ENCODE measurements at places on chromosomes 4 and X.

- DNase-seq = no peak
These were observed 1.4 kb downstream of the THOC2 start for GRCh38 chrX:123731258-123731986.

DNA sequence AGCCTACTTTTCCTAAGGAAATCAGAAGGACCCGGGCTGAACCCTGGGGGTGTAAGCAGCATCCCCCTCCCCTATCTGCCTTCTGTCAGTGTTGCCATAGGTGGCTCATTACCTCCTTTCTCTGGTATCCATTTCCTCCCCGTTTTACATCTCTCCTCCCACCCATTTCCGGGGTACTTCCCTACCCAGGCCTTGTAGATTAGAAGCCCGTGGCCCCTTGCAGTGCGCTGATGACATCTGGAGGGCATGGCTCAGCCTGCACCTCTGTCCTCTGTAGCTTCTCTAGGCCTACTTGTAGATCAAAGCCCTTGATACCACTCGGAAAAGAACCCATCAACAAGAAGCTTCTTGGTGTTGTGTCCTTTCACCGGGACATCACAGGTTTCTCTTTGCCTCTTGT, 71.8 kb downstream of the NBDY start:
- no peak for DNase-seq

DNA sequence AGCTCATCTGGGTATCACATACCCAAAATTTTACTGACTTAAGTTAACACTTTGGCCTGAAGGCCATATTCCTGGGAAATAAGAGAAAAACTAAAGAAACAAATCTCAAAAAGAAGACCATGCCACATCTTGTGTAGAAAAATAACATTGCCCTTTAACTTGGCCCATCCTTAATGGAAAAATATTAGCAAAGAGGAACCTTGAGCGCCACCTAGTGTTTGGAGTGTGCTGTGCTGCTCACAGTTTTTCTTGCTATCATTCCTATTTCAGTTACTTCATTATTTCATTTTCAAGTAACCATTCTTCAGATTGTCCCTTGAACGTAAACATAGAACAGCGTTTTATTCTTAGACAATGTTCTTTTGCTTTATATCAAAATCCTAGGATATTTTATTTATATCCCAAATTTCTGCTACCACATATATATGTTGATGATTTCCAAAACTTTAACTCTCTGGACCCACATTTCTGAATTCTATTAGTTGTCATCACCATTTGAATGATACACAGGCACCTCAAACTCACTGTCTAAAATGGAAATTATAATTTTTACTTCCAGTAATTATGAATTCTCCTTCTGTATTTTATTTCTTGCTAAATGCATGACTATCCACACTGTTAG, 999.0 kb upstream of the ADGRL3 start:
- peak; percentile 68 for DNase-seq

- no peak for DNase-seq
These were observed 6.5 kb downstream of the TEX13D start for GRCh38 chrX:124338733-124339514.

GRCh38 chr4:102104278-102104677, 241.0 kb downstream of the SLC39A8 start:
- no peak for DNase-seq

GRCh38 chrX:30513284-30513683, 64.3 kb downstream of the TASL start:
- DNase-seq = no peak

DNA sequence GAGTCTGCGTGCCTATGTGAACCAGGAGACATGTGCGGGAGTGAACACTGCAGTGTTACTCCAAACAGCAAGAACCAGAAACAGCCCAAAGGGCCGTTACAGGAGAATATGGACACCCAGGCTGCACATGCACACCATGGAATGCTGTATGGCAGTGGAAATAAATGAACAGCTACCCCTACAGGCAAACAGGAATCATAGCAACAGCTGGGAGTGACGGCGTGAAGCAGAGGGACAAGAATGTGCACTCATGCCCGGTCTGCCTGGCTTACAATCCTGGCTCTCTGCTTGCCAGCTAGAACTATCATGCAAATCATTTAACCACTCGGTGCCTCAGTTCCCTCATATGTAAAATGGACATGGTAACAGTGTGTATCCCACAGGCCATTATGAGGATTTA, 16.6 kb downstream of the GPKOW start:
- DNase-seq = peak; percentile 15

DNA sequence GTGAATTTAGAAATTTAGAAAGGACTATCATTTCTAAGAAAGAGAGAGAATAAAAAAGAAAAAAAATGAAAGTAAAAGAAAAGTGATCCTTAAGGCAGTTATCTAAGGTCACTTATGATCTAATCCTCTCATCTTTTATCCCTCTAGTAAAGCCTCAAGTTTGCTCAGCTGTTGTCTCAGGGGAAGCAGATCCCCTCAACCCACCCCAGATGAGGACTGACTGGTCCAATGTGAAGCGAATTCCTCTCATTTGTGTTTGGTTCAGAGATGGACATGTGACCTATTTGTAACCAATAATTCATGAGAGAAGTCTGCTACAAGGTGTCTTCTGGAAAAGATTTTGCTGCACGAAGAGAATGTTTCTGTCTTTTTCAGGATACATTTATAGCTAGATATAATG, 1591.3 kb downstream of the ADGRL3 start:
- no peak for DNase-seq

- no peak for DNase-seq
These were observed 31.2 kb downstream of the PIGG start for GRCh38 chr4:530017-530781.

DNA sequence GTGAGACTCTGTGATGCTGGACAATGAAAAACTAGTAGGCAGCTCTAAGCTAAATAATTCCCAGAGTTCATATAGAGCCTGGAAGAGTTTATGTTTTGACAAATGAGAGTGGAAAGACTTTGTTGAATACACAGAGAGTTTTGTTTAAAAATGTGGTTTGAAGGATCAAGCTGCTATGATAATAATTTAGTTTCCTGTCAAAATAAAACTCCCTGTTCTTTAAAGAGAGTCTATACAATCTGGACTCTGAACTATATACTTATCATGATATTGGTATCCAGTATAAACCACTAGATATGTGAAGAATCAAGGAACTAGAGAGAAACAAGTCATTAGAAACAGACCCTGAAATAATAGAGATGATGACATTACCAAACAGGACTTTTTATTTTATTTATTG, 158.6 kb downstream of the C4orf33 start:
- no peak for DNase-seq

- DNase-seq = no peak
These were observed 303.0 kb upstream of the GALNT7 start for GRCh38 chr4:172865531-172866127.

DNA sequence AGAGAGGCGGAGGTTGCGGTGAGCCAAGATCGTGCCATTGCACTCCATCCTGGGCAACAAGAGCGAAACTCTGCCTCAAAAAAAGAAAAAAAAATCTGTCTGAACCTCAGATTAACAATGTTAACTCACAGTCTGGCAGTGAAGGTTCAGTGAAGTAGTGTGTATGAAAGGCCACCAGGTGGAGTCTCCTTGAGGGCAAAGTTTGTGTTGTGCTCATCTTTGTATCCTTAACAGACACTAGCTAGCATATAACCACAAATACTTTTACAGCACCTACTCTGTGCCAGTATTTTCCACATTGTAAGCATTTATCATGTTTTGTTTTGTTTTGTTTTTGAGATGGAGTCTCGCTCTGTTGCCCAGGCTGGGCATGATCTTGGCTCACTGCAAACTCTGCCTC, 46.0 kb upstream of the MGST2 start:
- DNase-seq = no peak

Measured in midbrain (tissue), 1 donor.